H1 (cell line): ENCODE measurements at places on chromosomes 13 and 19. TPM values are rescaled to one million over a fixed set of nuclear protein-coding genes. Genes with fewer than 3 reads are reported as not detected.

The ZNF835 gene
- polyA plus RNA-seq: 0.02 and 0.05 TPM in 2 replicates

The CEACAM7 gene
- not detected in 2 replicates for polyA plus RNA-seq

The NTF4 gene
- 5.3 and 6.5 TPM in 2 replicates for polyA plus RNA-seq

The PGLYRP1 gene
- polyA plus RNA-seq: not detected in 2 replicates

The ZNF253 gene
- 5.9 and 8.3 TPM in 2 replicates for polyA plus RNA-seq

The SLC1A6 gene
- 17.7 and 26.6 TPM in 2 replicates for polyA plus RNA-seq

The SOX1 gene
- 0.03 and 0.05 TPM in 2 replicates for polyA plus RNA-seq

The FFAR3 gene
- polyA plus RNA-seq: 0.24 TPM in 1 of 2 replicates, not detected in the other

The CADM4 gene
- polyA plus RNA-seq: 13.5 and 20.7 TPM in 2 replicates

The LIM2 gene
- polyA plus RNA-seq: 0.13 TPM in 1 of 2 replicates, not detected in the other

The NUCB1 gene
- 121 and 178 TPM in 2 replicates for polyA plus RNA-seq

The NLRP11 gene
- polyA plus RNA-seq: 0.02 TPM in 1 of 2 replicates, not detected in the other

The KLK10 gene
- polyA plus RNA-seq: 9.7 and 12.4 TPM in 2 replicates

The LAIR1 gene
- polyA plus RNA-seq: 0.13 and 0.18 TPM in 2 replicates

The CYP4F3 gene
- not detected in 2 replicates for polyA plus RNA-seq

The PRTN3 gene
- 2.1 and 3.1 TPM in 2 replicates for polyA plus RNA-seq

The MYO1F gene
- 1.4 and 3.1 TPM in 2 replicates for polyA plus RNA-seq

The CACNG6 gene
- 1.6 and 2.9 TPM in 2 replicates for polyA plus RNA-seq

The CGB5 gene
- polyA plus RNA-seq: 0.68 and 0.83 TPM in 2 replicates

The ZFP36 gene
- 4.0 and 7.3 TPM in 2 replicates for polyA plus RNA-seq

The CGB3 gene
- polyA plus RNA-seq: 0.09 TPM in 1 of 2 replicates, not detected in the other

The SLC10A2 gene
- not detected in 2 replicates for polyA plus RNA-seq

The ATF5 gene
- polyA plus RNA-seq: 6.2 and 25.0 TPM in 2 replicates

The CPB2 gene
- polyA plus RNA-seq: not detected in 2 replicates

The SHISA7 gene
- 0.76 and 1.1 TPM in 2 replicates for polyA plus RNA-seq

The CD22 gene
- polyA plus RNA-seq: 0.06 and 0.42 TPM in 2 replicates

The CEBPG gene
- polyA plus RNA-seq: 10.9 and 12.3 TPM in 2 replicates

The ZNF576 gene
- 32.4 and 35.9 TPM in 2 replicates for polyA plus RNA-seq

The GJB6 gene
- polyA plus RNA-seq: not detected in 2 replicates

The SIGLEC12 gene
- polyA plus RNA-seq: not detected in 2 replicates

The PRR22 gene
- polyA plus RNA-seq: 1.9 and 4.1 TPM in 2 replicates
